PC-9 (cell line): ENCODE measurements at places on chromosomes 2 and 18.

DNA sequence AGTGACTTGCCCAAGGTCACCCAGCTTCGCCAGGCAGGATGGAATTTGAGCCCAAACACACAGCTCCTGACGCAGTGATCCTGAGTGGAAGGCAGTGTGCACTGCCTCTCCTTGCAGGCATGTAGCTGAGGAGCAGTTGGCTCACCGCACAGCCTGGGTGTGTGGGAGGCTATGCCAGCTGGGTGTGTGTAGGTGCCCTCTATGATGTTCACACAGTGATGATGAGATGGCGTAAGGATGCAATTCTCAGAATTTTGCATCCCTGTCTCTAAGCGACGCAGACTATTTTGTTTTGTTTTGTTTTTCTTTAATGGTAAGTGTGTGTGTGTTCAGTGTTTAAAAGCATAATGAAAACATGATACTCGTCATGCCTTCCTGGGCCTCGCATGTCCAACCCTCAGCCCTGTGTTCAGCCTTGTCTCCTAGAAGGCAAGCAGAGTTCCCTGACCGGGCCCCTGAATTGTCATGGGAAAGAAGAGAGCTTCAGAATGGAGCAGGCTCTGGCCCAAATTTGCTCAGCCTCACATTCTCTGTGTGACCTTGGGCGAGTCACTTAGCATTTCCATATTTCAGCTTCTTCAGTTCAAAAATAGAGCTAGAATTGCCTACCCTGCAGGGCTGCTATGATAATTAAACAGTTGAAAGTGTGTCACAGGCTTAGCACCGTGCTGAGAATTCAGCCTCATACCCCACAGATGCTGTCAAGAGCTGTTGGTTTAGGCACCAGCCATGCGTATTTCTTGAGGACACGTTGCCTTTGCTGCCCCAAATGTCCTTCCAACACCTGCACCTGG lies 603.6 kb upstream of the RAB6C start:
- DNase-seq = no peak

GRCh38 chr2:95062242-95063085 lies 37.0 kb downstream of the MAL start:
- peak; percentile 83 for DNase-seq

DNA sequence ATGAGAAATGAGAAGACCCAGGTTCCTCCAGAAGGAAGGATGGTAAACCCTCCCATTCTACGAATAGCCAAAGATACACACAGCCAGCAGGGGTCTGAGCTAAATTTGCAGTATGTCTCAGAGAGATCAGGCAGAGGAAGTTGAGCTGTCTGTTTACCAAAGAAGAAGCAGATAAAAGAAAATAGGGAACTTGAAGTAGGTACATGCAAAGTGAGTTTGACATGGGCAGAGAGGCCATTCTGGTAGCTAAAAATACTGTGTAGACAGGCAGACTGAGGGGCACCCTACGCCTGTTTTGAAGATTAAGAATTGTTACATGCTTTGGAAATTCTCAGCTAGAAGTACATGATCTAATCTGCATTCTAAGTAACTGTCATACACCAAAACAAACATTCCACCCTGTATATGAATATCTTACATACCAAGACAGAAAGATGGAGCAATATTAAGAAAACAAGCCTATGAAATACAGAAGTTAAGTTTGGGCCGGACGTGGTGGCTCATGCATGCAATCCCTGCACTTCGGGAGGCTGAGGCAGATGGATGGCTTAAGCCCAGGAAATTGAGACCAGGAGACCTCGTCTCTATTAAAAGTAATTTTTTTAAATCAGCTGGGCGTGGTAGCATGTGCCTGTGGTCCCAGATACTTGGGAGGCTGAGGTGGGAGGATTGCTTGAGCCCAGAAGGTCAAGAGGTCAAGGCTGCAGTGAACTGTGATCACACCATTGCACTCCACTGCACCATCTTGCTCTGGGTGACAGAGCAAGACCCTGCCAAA lies 157.9 kb downstream of the ANKRD44 start:
- no peak for DNase-seq

- no peak for DNase-seq
Measured at GRCh38 chr2:168671932-168672331, 130.5 kb upstream of the NOSTRIN start.

DNA sequence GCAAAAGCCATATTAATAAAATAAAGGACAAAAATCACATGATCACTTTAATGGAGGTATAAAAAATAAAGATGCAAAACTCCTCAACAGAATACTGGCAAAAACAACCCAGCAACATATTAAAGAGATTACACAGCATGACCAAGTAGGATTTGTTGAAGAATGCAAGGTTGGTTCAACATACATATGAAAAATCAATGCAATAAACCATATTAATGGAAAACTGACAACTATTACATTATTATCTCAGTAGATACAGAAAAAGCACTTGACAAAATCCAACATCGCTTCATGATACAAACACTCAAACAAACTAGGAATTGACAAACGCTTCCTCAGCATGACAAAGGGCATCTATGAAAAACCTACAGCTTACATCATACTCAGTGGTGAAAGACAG lies 76.7 kb downstream of the CRACDL start:
- DNase-seq = no peak

GRCh38 chr2:190582019-190582418 lies 47.5 kb upstream of the NEMP2 start:
- DNase-seq = no peak
